ENCODE measurements at places on chromosomes 5 and 9. TPM values are rescaled to one million over a fixed set of nuclear protein-coding genes. Genes with fewer than 3 reads are reported as not detected.

DNA sequence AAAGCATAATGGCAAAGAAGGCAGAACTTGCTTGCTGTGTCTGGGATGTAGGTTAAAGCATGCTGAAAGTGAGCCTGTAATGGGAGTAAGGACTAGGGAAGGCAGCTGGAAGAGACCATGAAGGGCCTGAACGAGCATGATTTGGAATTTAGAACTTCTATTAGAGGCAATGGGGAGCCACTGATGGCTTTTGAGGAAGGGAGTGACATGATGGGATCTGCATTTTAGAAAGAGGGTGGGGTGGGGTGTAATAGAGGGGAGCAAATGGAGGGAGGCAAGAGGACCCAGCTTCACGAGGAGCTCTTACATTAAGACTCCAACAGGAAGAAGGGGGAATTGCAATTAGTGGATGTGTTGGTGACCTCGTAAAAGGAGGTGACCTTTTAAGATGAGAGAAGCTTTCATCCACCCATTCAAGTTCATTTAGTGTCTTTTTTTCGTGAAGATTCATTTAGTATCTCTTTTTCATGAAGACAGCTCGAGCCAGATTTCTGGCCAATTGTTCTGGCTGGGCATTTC lies 13.6 kb upstream of the GABRP start:
- DNase-seq, result no peak

- DNase-seq, result no peak
Observed at GRCh38 chr9:134196911-134197310, 32.5 kb upstream of the RNU6ATAC start.

DNA sequence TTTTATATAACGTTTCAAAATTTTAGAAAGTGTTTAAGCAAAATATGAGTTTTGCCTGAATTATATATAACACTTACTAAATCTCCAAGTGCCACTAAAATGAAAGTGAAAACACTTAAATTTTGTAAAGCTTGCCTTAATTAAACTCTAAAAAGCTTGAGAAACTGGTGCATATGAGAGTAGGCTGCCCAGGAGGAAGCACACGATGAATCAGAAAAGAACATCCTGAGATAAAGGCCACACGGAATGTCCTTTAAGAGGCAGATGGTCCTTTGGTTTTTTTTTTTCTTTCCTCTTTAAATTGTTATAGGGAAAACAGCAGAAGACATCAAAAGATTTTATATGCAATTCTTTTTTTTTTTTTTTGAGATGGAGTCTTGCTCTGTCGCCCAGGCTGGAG lies 60.3 kb downstream of the HABP4 start:
- DNase-seq, result no peak

LCN1 gene
- total RNA-seq, result not detected

HTR4 gene
- not detected for total RNA-seq

PCDHB2 gene
- total RNA-seq, result 0.13 TPM

DNA sequence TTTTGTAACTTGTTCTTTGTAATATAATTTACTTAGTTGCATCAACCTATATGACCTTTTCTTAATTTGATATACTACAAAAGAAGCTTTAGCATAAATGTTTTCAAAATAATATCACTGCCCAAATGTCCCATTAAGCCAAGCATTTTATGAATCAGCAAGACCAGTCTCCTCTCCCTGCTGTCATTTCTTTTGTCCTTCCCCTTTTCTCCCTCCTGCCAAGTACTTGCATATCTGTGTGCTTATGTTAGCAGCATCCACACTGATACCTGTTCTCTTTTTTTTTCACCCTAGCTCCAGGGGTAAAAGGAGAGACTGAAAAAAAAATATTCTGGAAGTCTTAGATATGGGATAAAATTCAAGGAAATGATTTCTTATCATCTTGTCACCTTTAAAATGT lies 69.7 kb downstream of the ZSWIM6 start:
- DNase-seq, result no peak

DNA sequence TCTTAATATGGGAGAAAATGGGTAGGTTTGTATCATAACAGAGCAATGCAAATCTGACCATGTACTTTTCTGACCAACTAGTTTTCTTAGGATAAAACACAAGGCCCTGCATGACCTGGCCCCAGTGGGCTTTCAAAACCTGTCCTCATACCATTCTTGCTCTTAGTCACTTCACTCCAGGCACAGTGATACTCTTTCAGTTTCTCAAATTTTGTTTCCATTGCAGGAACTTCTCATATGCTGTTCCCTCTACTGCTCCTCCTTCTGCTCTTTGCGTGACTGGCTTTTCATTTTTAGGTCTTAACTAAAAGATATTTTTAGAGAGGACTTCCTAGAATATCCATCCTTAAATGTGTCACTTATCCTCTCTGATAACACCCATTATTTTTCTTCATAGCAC lies 112.4 kb downstream of the INIP start:
- peak; percentile 55 for DNase-seq

- no peak for DNase-seq
Observed at GRCh38 chr5:57097526-57097925, 76.3 kb upstream of the GPBP1 start.

GABRP gene
- not detected for total RNA-seq

GRCh38 chr9:88814577-88814976 lies 176.7 kb upstream of the S1PR3 start:
- DNase-seq, result no peak

- no peak for DNase-seq
Observed at GRCh38 chr5:147693233-147693632, 89.3 kb downstream of the JAKMIP2 start.

ASPN gene
- total RNA-seq, result not detected

- no peak for DNase-seq
Observed at GRCh38 chr5:59460368-59461153, 433.0 kb downstream of the PDE4D start.

- DNase-seq, result no peak
Observed at GRCh38 chr5:149382517-149383220, 3.6 kb upstream of the IL17B start.

DNA sequence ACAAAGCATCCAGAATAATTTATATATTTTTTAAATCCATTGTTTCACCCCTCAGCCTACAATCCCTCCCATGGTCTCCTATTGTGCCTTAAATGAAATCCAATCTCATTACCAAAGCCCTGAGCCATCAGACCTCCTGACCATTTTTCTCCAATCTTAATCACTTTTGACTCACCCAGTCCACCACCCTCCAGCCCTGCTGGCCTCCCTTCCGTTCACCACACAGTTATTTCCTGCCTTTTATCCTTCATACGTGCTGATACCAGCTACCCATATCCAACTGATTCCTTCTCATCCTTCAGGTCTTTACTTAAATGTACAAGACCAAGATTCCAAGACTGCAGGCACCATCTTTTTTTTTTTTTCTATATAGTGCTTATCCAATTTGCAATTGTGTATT lies 1026.7 kb upstream of the DMAC1 start:
- no peak for DNase-seq

DNA sequence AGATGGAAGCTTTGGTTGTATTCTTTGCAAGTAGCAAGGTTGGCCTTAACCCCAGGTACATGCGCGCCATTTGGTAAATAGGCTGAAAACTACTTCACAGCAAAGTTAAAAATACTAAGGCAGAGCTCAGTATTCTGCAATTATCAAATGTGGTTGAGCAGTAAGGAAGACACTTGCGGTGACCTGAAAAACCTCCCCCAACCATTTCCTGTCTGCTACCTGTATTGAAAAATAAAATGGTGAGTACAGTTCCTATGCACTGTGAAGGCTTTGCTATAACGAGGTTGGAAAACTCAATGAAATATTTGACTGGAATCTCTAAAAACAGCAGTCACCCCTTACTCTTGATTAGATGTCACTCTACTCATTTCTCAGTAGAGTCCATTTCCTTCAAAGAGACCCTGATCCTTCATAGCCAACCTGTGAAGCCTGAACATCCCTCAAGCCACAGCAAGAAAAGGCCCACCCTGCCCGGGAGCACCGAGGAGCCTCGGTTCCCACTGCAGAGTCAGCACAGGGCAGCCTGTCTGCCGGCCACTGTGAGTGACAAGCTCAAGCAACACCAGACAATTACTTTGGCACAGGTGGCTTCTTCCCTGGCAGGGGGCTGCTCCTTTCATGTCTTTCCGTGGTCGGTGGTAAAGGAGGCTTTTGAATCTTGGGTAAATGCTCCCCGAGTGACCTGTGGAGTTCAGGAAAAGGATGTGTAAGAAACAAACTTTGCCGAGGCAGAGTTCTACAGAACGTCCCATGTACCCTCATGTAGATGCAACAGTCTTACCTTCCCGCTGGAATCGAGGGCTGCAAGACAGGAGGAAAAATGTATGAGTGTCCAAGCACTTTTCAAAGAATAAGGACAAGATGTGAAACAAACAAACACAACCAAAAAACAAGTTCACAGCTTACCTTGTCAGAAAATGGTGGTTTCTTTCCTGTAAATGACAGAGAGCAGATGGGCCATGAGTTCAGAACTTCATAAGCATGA lies 29.6 kb downstream of the C5orf58 start:
- no peak for DNase-seq

- no peak for DNase-seq
Observed at GRCh38 chr9:115553060-115553773, 435.3 kb upstream of the TNC start.

GRCh38 chr9:13331320-13331719 lies 51.8 kb upstream of the MPDZ start:
- no peak for DNase-seq

GRCh38 chr9:6645355-6646292 lies at the start of gene GLDC:
Gene GLDC (minus strand): TSS chr9:6645729. CDS start chr9:6645499, 230 bp downstream.
- no peak for DNase-seq

DNA sequence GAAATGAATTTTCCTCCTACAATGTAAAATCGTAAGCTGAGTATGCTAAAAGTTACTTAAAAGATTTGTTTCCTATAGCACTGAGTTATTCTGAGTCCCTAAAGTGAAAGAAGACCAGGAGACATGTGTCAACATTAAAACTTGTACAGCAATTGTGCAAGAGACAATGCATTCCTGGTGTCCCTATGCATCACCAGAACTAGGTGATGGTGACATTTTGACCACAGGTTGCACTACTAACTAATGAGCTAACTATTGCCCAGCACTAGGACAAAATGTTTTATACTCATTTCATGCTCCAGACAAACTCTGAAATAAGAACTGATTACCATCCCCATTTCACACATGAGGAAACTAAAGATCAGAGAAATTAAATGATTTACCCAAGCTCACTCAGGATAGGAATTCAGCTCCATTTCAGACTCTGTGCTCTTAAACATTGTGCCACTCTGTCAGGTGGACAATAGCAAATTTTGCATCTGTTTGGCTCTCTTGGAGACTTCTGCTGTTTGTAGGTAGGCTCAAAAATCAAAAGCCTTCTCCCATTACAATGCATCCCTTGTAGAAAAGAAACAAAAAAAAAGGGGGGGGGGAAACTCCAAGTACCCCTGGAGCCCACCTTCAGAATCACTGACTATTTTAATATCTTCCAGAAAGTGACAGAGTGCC lies 269.2 kb downstream of the ACTL7B start:
- no peak for DNase-seq

KIAA1958 gene
- total RNA-seq, result 8.7 TPM

GRCh38 chr9:132447346-132447745 lies 37.3 kb downstream of the CFAP77 start:
- no peak for DNase-seq

Data from GM12878 (cell line).